T-cell (primary cell): ENCODE measurements at places on chromosomes 7 and 10. TPM values are rescaled to one million over a fixed set of nuclear protein-coding genes. Genes with fewer than 3 reads are reported as not detected.

PLXDC2 gene
- 1.1 TPM for total RNA-seq

- no peaks in the 10 kb centered on the region for H3K4me1 ChIP-seq
- DNase-seq: no peak
- H3K27ac ChIP-seq: no peak overlapping the region
- no peak overlapping the region for H3K4me3 ChIP-seq
Measured at GRCh38 chr10:4661511-4662255, 164.3 kb upstream of the AKR1E2 start.

- DNase-seq: no peak
- no peaks in the 10 kb centered on the region for H3K36me3 ChIP-seq
- no peak within 1 kb of the TSS for H3K4me3 ChIP-seq
- H3K4me1 ChIP-seq: no peaks in the 10 kb centered on the region
- H3K27me3 ChIP-seq: no peaks in the 10 kb centered on the region
- no peak within 1 kb of the TSS for H3K27ac ChIP-seq
Measured at GRCh38 chr7:37683246-37684120, at the start of gene GPR141. GPR141 (plus strand) TSS chr7:37683766; CDS start chr7:37740394, 56,628 bp downstream.

CAV1 gene
- 1.0 TPM for total RNA-seq

- H3K27ac ChIP-seq: no peak overlapping the region
- H3K27me3 ChIP-seq: peaks cover 37% of the 10 kb centered on the region
- no peaks in the 10 kb centered on the region for H3K4me1 ChIP-seq
- H3K4me3 ChIP-seq: no peak overlapping the region
Measured at GRCh38 chr10:78830062-78830975, 238.4 kb upstream of the ZMIZ1 start.

DNA sequence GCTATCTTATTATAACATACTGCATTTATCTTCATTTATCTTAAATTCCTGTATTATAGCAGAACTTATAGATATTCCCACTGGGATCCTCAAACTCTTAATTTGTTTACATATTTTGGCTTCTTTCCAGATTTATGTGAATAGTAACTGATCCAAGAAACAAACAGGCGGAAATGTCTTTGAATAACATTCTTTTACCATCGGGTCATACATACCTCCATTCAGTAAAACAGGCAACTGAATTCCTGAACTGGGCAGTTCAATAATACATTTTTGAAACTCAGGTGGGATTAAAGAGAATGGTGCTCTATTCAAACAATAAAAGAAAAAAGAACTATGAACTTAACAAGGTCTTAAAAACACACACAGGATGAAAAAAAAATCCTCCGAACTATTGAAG is 337.4 kb downstream of the CRPPA start:
- H3K27ac ChIP-seq: no peak overlapping the region
- no peaks in the 10 kb centered on the region for H3K4me1 ChIP-seq
- no peak overlapping the region for H3K4me3 ChIP-seq

ASZ1 gene
- total RNA-seq: not detected

DNA sequence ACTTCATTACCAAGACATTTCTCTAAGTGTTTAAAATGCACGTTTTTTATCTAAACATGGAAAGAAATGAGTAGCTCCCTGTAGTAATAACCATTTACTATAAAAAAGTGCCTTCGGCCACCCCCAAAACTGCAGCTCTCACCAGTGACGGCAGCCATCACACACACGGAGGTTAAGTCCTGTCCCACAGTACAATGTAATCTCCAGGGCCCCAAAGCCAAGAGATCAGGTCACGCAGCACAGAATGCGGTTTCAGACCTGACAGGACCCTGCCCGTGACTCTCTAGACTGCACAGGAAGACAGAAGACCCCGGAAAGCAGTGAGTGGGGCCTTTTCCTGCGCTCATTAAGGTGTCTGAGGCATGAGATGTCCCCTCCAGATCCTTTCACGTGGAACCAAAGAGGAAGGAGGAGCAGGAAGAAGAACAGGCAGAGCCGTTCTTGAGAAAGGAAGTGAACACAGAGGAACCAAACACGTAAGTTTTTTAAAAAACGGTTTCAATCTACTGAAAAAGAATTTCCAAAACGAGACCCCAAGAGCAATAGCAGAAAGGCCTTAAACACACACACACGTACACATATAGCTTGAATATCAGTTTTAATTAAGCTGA is 125.7 kb downstream of the ZMYND11 start:
- no peaks in the 10 kb centered on the region for H3K4me1 ChIP-seq
- H3K27ac ChIP-seq: no peak overlapping the region
- no peaks in the 10 kb centered on the region for H3K36me3 ChIP-seq
- no peak overlapping the region for H3K4me3 ChIP-seq

NPY gene
- total RNA-seq: not detected

CNTNAP2 gene
- total RNA-seq: 0.21 TPM

SPDYE2 gene
- total RNA-seq: 0.53 TPM

LIPK gene
- not detected for total RNA-seq

DNA sequence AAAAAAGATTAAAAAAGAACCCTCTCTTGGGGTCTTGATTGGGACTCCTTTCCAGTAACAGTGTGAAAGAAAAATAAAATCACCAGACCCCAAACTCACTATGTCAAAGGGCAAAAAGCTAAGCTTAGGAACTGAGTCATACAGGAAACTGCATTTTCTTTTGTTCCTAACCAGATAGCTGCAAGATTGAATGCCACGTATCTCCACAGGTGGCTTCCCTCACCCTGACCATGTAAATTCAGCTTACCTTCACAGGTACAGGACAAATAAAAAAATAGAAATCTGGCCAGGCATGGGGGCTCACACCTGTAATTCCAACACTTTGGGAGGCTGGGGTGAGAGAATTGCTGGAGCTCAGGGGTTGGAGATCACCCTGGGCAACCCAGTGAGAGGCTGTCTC is 32.5 kb upstream of the EIF4H start:
- H3K36me3 ChIP-seq: no peaks in the 10 kb centered on the region
- DNase-seq: no peak
- no peak overlapping the region for H3K4me3 ChIP-seq

DNA sequence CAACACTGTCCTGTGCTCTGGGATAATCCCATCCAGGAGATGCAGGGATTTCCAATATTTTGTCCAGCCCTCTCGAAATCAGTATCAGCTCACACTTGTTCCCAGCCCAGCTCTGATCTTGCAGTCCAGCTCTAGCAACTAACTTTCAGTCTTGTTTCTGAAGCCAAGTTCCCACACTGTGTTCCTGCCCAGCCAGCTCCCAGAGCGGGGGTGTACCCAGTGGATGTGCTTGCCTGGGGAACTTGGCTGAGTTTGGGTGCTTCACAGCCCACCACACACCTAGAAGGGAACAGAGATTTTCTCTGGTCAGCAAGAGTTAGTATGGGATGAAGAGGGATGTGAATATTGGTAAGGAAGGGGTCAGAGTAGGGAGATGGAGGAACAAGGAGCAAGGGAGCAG is 57.5 kb upstream of the RAPGEF5 start:
- no peak for DNase-seq
- H3K27me3 ChIP-seq: peaks cover 5% of the 10 kb centered on the region
- H3K4me3 ChIP-seq: no peak overlapping the region
- H3K4me1 ChIP-seq: no peaks in the 10 kb centered on the region
- no peaks in the 10 kb centered on the region for H3K36me3 ChIP-seq

URGCP gene
- 35.2 TPM for total RNA-seq

GRCh38 chr10:6729071-6729774 is 149.1 kb upstream of the PRKCQ start:
- H3K27me3 ChIP-seq: no peaks in the 10 kb centered on the region
- H3K27ac ChIP-seq: no peak overlapping the region
- DNase-seq: no peak
- no peak overlapping the region for H3K4me3 ChIP-seq
- H3K36me3 ChIP-seq: no peaks in the 10 kb centered on the region

DNA sequence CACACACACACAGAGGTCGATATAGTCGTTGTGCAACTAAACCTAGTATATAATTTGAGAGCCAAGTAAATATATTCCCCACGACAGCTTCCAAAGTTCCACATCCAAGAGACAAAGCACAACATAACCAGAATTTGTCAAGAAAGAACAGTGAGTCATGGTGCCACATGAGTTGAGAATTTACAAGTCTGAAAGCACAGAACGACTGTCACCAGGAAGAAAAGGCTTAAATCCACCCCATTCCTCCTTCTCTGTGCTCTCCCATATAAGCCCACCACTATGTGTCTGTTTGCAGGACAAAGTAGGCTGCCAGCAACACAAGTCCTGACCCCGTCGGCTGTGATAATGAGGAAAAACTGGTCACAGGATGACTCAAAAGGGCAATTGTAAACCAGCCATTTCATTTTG is 32.8 kb downstream of the GSAP start:
- no peak overlapping the region for H3K27ac ChIP-seq
- peaks cover 18% of the 10 kb centered on the region for H3K36me3 ChIP-seq
- no peak overlapping the region for H3K4me3 ChIP-seq
- no peaks in the 10 kb centered on the region for H3K27me3 ChIP-seq
- no peaks in the 10 kb centered on the region for H3K4me1 ChIP-seq

WEE2 gene
- not detected for total RNA-seq

GRCh38 chr7:46745707-46746090 is 824.6 kb upstream of the IGFBP3 start:
- H3K27ac ChIP-seq: no peak overlapping the region
- no peak overlapping the region for H3K4me3 ChIP-seq
- H3K27me3 ChIP-seq: no peaks in the 10 kb centered on the region

- no peak overlapping the region for H3K27ac ChIP-seq
- no peak overlapping the region for H3K4me3 ChIP-seq
- H3K36me3 ChIP-seq: no peaks in the 10 kb centered on the region
- no peaks in the 10 kb centered on the region for H3K4me1 ChIP-seq
- no peaks in the 10 kb centered on the region for H3K27me3 ChIP-seq
Measured at GRCh38 chr7:148865283-148865682, 18.8 kb downstream of the EZH2 start.

GRCh38 chr10:98125940-98126631 is 8.4 kb upstream of the R3HCC1L start:
- no peak overlapping the region for H3K27ac ChIP-seq
- peaks cover 3% of the 10 kb centered on the region for H3K27me3 ChIP-seq
- H3K4me3 ChIP-seq: no peak overlapping the region

DNA sequence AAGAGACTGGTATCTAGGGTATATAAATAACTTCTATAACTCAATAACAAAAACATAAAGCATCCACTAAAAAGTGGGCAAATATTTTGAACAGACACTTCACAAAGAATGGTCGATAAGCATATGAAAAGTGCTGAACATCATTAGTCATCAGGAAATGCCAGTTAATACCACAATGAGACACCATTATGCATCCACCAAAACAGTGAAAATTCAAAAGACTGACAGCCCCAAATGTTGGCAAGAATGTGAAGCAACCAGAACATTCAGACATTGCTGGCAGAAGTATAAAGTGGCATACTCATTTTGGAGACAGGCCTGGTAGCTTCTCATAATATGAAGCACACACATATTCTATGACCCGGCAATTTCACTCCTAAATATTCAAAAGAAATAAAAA is 26.5 kb upstream of the GSAP start:
- no peaks in the 10 kb centered on the region for H3K36me3 ChIP-seq
- no peak overlapping the region for H3K27ac ChIP-seq
- H3K4me3 ChIP-seq: no peak overlapping the region
- H3K27me3 ChIP-seq: no peaks in the 10 kb centered on the region
- H3K4me1 ChIP-seq: no peaks in the 10 kb centered on the region

- no peak for DNase-seq
- peaks cover 64% of the 10 kb centered on the region for H3K27me3 ChIP-seq
- H3K36me3 ChIP-seq: no peaks in the 10 kb centered on the region
- no peaks in the 10 kb centered on the region for H3K4me1 ChIP-seq
Measured at GRCh38 chr7:76272851-76273497, 29.5 kb upstream of the HSPB1 start.

FRMD4A gene
- 1.5 TPM for total RNA-seq

GRCh38 chr10:47406548-47406869 is 22.4 kb upstream of the ZNF488 start:
- H3K4me1 ChIP-seq: no peaks in the 10 kb centered on the region
- no peak overlapping the region for H3K27ac ChIP-seq
- no peaks in the 10 kb centered on the region for H3K27me3 ChIP-seq
- DNase-seq: no peak
- no peak overlapping the region for H3K4me3 ChIP-seq
- no peaks in the 10 kb centered on the region for H3K36me3 ChIP-seq

GRCh38 chr10:91307489-91307888 is 87.0 kb downstream of the PCGF5 start:
- H3K27me3 ChIP-seq: no peaks in the 10 kb centered on the region
- no peaks in the 10 kb centered on the region for H3K36me3 ChIP-seq
- H3K4me3 ChIP-seq: no peak overlapping the region
- no peak overlapping the region for H3K27ac ChIP-seq

STAM gene
- 42.7 TPM for total RNA-seq

SPDYE3 gene
- not detected for total RNA-seq

DNA sequence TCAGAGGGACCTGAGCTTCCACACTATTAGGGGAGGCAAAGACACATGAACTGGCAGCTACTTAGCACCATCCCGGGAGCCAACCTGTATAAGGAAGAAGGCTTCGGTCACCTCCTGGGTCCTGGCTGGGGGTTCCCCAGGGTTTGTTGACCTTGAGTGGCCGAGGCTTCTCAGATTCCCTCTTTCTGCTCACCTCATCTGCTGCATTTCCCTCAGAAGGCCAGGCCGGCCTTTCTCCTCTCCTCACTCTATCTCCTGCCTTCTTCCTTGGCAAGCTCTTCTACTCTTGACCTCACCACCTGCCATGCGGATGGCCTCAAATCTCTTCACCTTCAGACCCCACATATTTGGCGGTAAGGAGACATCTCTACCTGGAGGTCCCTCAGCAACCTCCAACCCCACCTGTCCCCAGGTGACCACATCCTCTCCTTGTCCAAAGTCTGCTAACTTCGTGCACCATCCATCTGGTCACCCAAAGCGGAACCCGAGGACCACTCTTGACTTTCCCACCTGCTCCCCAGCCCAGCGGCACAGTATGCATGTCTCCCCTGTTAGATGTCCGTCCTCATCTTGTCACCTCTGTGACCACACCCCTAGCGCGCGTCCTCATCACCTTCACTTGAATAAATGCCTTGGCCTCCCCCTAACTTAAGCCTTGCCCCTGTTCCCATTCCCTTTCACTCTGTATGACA is 133.8 kb upstream of the UNC5B start:
- H3K4me3 ChIP-seq: no peak overlapping the region
- H3K4me1 ChIP-seq: no peaks in the 10 kb centered on the region
- no peak for DNase-seq
- H3K27ac ChIP-seq: no peak overlapping the region

DNA sequence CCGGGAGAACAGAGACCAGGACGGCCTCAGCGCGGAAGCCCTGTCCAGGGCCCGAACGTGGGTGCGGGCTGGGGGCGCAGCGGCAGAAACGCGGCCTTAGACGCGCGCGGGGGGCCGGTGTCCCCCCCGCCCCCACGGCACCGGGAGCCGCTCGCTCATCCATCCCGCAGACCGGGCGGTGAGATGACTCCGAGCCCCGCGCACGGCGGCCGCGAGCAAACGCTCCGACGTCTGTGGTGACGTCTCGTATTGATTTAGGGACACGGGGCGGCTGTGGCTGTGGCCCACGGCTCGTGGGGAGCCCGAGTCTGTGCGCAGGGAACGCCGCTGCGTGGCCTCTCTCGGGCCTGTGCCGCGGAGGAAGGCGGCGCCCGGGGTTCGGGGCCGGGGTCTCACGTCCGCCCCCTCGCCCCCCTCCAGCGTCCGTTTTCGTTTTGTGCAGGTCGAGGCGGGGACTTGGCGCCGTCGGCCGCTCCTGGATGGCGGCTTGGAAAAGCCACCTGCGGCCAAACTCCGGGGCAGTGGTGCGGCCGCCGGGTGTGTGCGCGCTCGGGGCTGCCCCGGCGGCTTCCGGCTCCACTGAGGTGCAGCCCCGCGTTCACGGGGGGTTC is 1.0 kb upstream of the NKX6-2 start:
- H3K4me1 ChIP-seq: no peaks in the 10 kb centered on the region
- no peak overlapping the region for H3K4me3 ChIP-seq
- DNase-seq: no peak
- peaks cover 3% of the 10 kb centered on the region for H3K27me3 ChIP-seq

OR2A42 gene
- 0.09 TPM for total RNA-seq
